M059J (cell line): ENCODE measurements at places on chromosomes 11 and 22.

DNA sequence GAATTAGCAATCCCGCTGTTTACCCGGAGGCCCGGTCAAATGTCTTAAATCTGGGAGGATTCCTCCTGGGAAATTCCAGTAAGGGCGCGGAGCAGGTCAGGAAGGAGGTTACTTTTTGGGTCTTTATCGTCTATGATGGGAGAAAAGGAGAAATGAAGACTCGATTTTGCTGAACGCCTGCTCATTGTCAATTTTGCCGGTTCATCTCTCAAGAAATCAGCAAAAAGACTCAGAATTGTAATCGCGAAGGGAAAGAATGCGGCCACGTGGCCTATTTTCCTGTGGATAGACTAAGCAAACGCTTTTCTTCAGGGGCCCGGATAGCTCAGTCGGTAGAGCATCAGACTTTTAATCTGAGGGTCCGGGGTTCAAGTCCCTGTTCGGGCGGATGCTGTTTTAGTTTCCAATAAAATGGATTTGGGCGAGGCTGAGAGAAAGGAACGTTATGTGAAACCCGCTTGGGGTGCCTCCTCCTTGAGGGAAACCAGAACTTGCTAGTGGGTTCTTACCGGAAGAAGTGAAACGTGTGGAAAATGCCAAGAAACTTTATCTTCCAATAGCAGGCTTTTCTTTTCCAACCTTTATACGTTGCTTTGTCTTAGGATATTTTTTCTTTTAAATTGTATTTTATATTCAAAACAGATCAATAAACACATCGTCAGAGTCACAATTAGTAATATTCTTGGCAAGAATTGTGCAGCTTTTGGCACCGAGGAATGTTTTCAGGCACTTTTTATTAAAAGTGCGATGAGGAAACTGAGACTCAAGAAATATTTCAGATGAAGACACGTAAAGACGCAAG, 45.0 kb downstream of the OR4D9 start:
- peak; percentile 89 for DNase-seq

GRCh38 chr11:9806946-9807687, 143.2 kb downstream of the SWAP70 start:
- no peak for DNase-seq

- peak; percentile 50 for DNase-seq
Measured at GRCh38 chr11:34176751-34177209, 71.4 kb downstream of the NAT10 start.

DNA sequence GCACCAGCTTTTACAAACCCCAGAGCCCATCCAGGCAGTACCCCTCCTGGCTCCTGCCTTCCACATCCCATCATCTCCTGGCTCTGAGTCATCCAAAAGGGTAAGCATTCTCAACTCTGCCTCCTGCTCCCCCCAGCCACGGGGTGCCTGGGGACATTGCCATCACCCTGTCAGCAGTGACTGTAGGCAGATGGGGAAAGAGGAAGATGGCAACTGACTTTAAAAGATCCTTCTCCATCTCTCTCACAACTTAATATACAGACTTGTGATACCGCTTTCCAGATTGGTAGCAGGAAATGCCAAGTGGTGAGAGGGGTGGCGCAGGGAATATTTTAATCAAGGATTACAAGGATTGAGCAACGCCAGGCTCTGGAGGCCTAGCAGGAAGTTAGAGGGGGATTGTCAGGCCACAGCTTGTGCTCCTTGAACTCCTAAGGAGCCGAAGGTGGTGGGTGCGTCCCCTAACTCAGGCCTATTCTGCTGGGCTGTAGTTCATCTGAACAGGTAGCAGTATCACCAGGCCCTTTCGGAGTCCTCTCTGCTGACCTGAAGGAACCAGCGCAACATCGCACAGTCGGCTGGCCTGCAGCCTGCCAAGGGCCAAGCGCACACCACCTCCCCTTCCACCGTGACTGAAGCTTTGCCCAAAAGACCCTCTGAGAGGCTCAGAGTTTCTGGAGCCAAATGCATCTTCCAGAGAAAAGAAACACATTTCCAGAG, 83.3 kb downstream of the ZC3H12C start:
- peak; percentile 77 for DNase-seq

DNA sequence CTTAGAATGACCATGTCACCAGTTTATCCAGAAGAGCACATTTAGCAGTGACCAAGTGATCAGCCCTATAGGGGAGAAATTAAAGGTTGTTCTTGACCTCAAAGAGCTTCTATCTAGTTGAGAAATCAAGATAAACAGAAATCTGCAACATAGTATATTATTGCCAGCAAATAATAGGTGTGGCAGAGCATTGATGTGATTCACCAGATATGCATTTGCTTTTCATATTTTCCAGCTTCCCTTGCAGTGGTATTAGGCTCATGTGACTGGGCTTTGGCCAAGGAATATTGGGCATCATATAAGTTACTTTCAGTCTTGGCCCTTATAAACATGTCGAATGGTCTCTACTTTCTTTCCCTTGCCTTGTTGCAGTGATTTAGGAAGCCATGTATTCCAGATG, 34.5 kb downstream of the COMMD9 start:
- DNase-seq, result peak; percentile 36

DNA sequence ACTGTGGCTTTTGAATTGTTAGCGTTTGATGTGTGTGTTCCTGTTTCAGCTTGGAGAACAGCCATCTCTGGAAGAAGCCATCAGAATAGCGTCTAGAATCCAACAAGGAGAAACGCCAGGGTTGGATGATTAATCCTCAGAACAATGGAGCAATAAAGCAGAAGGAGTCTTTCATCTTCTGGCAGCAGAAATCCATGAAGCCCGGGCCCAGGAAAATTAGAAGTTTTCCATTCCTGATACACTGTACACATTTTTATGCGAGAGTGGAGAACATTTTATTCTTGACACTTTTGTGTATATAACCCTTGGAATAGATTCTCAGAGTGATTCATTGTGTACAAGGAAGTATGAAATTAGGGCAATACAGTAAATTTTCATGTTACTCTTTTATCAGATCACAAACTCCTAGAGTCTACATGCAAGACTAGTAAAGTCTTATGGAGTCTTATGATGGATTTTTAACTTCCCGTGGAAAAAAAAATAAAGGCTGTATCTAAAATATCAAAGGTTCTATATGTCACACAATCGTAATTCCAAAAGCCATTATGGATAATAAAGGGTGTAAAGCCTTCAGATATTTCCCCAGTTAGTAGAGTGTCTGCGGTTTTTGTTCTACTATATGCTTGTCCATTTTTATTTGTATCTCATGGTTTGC, 45.9 kb upstream of the WEE1 start:
- peak; percentile 92 for DNase-seq

GRCh38 chr11:36376009-36376887, 80.2 kb downstream of the PRR5L start:
- DNase-seq, result peak; percentile 69

DNA sequence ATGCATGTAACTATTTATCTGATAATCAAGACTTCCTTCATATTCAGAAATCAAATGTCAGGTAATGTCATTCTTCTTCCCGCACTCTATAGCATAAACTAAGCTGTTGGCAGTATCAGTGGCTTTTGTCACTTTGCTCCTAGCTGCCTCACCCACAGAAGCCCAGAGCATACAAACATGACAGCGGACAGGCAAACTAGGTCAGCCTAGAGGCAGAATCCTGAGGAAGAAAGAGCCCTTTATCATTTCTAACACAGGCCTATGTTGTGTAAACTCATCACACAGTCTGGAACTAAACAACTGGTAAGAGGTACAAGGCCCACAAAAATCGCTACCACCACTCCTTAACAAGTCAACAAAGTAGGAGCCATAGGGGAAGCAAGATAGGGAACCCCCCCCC, 21.0 kb downstream of the GUCY1A2 start:
- no peak for DNase-seq
